ENCODE measurements at places on chromosomes 2 and 18. TPM values are rescaled to one million over a fixed set of nuclear protein-coding genes. Genes with fewer than 3 reads are reported as not detected.

C1GALT1C1L gene
- polyA plus RNA-seq = not detected

KLHL29 gene
- polyA plus RNA-seq = 0.95 TPM

ACMSD gene
- not detected for polyA plus RNA-seq

SMAD2 gene
- polyA plus RNA-seq = 28.2 TPM

CPLX4 gene
- not detected for polyA plus RNA-seq

RGPD4 gene
- not detected for polyA plus RNA-seq

ECEL1 gene
- not detected for polyA plus RNA-seq

DNA sequence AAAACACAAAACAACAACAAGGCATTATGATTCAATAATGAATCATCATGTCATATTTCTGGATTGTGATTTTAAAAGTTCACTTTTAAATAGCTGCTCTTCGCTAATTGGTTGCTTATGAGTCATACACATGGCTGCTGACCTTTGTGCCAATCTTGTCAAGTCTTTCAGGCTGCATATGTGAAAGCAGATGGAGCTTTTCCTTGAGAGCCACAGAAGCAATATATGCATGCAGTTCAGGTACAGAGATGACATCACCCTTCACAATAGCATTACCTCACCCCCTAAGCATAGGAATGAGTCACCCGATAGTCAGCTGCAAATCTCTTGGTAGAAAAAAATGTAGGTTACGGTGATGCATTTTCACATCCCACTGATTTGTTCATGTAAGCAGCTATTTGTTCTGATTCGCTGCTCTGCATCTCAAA, 27.2 kb downstream of the EIF2AK3 start:
- peak; percentile 94 for DNase-seq
- H3K27me3 ChIP-seq = no peaks in the 10 kb centered on the region
- peak overlapping the region; percentile 55 for H3K4me3 ChIP-seq
- peaks cover 88% of the 10 kb centered on the region for H3K4me1 ChIP-seq

DNA sequence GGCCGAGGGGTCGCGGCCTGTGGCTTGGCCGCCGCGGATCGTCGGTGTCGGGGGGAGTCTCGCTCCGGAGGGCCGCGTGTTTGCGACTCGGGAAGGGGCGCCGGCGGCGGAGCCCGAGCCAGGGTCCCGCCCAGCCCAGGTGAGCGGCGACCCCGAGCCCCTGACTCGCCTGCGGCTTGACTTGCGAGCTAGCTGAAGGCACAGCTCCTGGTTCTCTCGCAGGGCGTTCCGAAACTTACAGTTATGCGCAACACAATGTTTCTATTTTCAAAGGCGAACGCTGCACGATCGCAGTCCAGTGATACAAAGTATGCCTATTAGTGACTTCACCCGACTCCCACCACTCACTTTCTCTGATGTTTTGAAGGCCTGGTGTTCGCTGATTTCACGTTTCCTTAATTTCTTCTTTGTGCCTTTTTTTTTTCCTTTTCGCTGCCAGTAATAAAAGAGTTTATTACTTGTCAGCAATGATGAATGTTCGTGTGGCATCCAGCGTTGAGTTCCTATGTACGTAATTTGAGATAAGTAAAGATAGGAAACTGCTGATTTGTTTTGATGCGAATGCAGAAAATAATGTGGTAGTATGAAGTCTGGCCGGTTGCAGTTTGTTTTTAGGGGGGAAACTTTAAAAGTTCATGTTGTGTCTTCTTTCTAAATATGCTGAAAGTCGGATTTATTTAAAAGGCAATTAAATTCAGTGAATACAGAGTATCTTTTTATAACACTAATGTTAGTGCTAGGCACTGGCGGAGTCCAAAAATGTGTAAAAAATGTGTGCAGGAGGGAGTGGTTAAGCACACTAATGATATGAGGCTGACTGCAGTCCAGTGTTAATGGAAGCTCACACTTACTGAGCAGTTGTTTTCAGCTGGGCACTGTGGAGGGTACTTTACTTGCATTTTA, 706 bp downstream of the UBXN2A start:
- peaks cover 12% of the 10 kb centered on the region for H3K4me1 ChIP-seq
- H3K27ac ChIP-seq = peak overlapping the region; percentile 72
- no peaks in the 10 kb centered on the region for H3K27me3 ChIP-seq
- no peak for DNase-seq
- peak overlapping the region; percentile 80 for H3K4me3 ChIP-seq

- no peaks in the 10 kb centered on the region for H3K27me3 ChIP-seq
- DNase-seq = no peak
- no peak overlapping the region for H3K27ac ChIP-seq
- no peaks in the 10 kb centered on the region for H3K4me1 ChIP-seq
- no peaks in the 10 kb centered on the region for H3K36me3 ChIP-seq
Measured at GRCh38 chr2:217616936-217617335, 385.9 kb downstream of the TNS1 start.

DNA sequence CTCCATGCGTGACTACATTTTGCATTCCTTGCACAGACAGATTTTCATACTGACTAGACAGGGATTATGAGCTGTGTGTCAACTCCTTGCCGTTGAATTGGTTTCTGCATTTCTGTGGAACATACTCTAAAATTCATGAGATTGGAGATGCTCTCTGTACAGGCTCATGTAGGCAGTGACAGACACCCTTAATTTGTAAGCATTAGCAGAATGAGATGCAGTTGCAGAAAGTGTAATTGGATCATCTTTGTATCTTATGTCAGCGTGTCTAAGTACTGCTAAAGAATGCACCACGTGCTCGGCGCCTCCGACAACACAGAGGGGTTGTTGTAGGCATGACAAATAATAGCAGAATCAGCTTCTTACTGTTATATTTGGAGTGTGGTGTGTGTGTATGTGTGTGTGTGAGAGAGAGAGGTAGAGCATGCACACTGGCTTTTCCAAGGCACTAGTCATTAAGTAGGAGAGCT, 212.4 kb downstream of the CMPK2 start:
- no peak for DNase-seq
- no peak overlapping the region for H3K4me3 ChIP-seq
- no peaks in the 10 kb centered on the region for H3K27me3 ChIP-seq
- no peak overlapping the region for H3K27ac ChIP-seq

DNA sequence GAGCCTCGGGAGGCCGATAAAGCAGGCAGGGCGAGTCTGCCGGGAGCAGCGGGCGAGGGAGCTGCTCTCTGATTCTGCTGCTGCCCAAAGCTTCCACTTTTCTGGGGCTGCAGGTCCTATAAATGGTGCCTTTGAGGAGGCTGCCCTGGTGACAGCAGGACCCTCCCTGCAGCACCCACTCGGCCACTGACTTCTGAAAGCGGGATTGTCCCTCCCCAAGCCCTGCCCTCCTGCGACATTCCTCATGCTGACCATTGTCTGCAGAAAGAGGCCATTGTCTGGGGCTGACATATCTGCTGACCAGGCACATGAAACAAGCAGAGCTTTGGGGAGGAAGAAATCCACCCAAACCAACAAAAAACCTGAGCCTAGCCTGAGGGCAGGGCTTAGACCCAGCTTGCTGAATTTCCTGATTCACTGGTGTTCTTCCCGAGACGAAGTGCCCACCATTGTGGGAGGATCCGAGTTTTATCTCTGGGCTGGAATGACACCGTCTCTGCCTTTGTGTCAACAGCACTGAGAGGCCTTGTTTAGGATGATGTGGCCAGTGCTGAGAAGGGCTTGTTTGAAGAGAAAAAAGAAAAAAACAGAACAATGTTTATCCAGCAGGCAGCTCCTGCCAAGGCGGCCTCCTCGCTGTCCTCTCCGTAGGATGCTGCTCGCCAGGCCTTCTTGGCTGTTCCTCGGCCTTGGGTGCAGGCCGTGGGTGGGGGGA, 129.7 kb downstream of the MYCN start:
- H3K27ac ChIP-seq = no peak overlapping the region
- DNase-seq = no peak
- H3K36me3 ChIP-seq = no peaks in the 10 kb centered on the region
- H3K4me1 ChIP-seq = no peaks in the 10 kb centered on the region

DNA sequence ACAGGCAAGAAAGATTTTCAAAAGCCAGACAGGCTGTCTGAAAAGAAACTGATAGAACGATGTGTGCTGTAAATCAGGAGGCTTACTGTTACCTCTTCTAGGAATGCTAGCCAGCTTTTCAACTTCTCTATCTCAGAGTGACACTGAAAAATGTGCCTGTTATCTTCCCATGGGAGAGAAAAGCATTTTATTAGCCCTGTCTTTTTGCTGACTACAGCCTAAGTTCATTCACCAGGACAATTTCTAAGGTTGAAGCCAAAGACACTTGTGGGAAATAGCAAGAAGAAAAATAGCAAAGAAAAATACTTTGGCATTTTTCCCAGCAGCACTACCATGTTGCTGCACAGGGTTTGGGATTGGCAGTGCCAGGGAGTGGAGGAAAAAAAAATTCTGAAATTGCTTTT, 34.0 kb downstream of the ABCB11 start:
- H3K27me3 ChIP-seq = no peaks in the 10 kb centered on the region
- no peak overlapping the region for H3K27ac ChIP-seq
- no peak overlapping the region for H3K4me3 ChIP-seq

- peaks cover 10% of the 10 kb centered on the region for H3K27me3 ChIP-seq
Measured at GRCh38 chr2:72888438-72889202, 1.4 kb downstream of the SPR start.

GRCh38 chr18:22521026-22521707, 103.5 kb upstream of the CTAGE1 start:
- H3K27me3 ChIP-seq = no peaks in the 10 kb centered on the region
- H3K4me1 ChIP-seq = no peaks in the 10 kb centered on the region
- no peaks in the 10 kb centered on the region for H3K36me3 ChIP-seq
- H3K27ac ChIP-seq = no peak overlapping the region
- no peak overlapping the region for H3K4me3 ChIP-seq
- no peak for DNase-seq

- no peaks in the 10 kb centered on the region for H3K27me3 ChIP-seq
- no peak for DNase-seq
- H3K27ac ChIP-seq = no peak overlapping the region
- peaks cover 10% of the 10 kb centered on the region for H3K4me1 ChIP-seq
Measured at GRCh38 chr18:26233208-26233607, 7.0 kb downstream of the TAF4B start.

- H3K27ac ChIP-seq = no peak overlapping the region
- H3K27me3 ChIP-seq = peaks cover 4% of the 10 kb centered on the region
- DNase-seq = no peak
- no peaks in the 10 kb centered on the region for H3K4me1 ChIP-seq
- H3K36me3 ChIP-seq = no peaks in the 10 kb centered on the region
- H3K4me3 ChIP-seq = no peak overlapping the region
Measured at GRCh38 chr18:48985161-48985560, 34.4 kb upstream of the SMAD7 start.

GRCh38 chr18:50709193-50709592, 110.6 kb downstream of the MRO start:
- H3K4me1 ChIP-seq = no peaks in the 10 kb centered on the region
- no peaks in the 10 kb centered on the region for H3K27me3 ChIP-seq
- no peaks in the 10 kb centered on the region for H3K36me3 ChIP-seq

DNA sequence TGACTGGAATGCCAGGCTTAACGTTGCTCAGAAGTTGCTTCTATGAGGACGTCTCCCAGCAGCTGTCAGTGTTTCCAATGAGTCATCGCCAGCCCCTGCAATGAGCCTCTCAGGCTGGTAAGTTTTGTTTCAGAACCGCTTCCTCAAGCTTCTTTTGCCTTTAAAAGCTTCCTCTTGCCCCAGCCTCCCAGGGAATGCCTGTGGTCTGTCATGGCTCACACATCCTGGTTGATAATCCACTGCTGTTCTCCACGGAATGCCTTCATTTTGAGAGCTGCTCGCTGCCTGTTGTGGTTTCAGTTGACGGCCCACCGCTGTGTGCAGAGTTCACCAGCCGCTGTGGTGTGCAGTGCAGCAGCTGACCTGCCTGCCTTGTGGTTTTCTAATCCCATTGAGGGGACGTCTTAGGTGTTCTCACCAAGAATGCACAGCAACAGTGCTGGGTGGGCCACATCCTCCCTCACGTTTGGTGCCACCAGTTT, 96.4 kb downstream of the RTP5 start:
- no peaks in the 10 kb centered on the region for H3K27me3 ChIP-seq
- H3K27ac ChIP-seq = peak overlapping the region; percentile 74
- H3K4me1 ChIP-seq = peaks cover 62% of the 10 kb centered on the region
- no peak overlapping the region for H3K4me3 ChIP-seq
- H3K36me3 ChIP-seq = no peaks in the 10 kb centered on the region
- DNase-seq = peak; percentile 79

DNA sequence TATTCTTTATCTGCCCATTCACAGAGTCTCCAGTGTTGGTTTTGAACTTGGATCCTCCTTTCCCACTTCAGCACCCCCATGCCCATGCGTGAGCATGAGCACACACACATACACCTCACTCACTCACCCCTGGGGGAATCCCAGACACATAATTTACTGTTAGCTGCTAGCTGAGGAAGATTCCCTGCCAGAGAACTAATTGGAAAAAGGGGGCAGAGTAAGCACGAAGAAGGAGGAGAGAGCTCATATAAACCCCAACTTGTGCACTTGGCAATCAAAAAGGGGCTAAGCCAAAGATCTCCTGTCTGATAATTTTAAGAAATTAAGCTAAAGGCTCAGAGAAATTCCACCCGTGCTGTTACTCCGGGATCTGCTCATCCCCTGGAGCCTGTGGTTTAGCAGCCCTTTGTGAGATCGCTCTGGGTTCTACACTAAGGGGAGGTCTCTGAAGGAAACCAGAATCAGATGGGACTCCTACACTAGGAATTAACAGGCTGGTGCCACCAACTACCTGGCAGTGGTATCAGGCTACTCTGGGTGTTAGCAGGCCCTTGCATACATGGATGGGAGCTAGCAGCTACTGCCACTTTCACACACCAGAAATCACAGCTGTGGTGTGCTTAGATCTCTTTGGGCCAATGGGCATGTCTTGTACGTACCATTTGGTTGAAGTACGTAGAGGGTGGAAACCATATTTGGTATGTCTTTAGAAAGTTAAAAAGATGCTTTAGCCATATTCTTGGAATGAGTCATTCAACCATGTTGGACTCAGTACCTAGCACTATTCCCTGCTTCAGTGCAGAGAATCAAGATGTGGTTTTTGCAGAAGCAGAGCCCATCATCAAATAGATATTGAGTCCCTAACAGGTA, 95.6 kb upstream of the SLC14A2 start:
- no peak overlapping the region for H3K27ac ChIP-seq
- DNase-seq = no peak
- H3K27me3 ChIP-seq = no peaks in the 10 kb centered on the region
- H3K36me3 ChIP-seq = no peaks in the 10 kb centered on the region

DNA sequence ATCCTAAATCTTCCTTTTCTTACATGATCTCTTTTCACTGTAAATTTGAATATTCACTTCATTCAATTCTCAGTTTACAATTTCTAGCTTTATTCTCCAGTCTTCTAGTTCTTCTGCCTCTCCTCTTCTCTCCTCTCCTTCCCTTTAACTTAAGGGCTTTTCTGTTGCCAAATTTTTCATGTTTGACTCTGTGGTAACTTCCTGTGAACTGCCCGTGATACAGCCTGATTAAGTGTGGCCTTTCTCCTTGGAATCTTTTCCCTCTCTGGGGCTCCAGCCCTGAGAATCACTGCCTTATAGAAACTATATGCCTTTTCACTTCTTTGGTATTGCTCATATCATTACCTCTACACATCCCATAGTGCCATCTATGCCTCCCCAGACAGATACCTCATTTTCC, 1923.8 kb upstream of the CELF4 start:
- H3K4me1 ChIP-seq = no peaks in the 10 kb centered on the region
- no peaks in the 10 kb centered on the region for H3K36me3 ChIP-seq
- H3K27me3 ChIP-seq = no peaks in the 10 kb centered on the region
- H3K4me3 ChIP-seq = no peak overlapping the region
- DNase-seq = no peak

GRCh38 chr2:227374158-227374557, 4.9 kb downstream of the TM4SF20 start:
- H3K4me1 ChIP-seq = no peaks in the 10 kb centered on the region
- no peaks in the 10 kb centered on the region for H3K36me3 ChIP-seq
- no peaks in the 10 kb centered on the region for H3K27me3 ChIP-seq
- DNase-seq = no peak
- no peak overlapping the region for H3K27ac ChIP-seq
- H3K4me3 ChIP-seq = no peak overlapping the region

GRCh38 chr2:145685383-145686050, 1165.6 kb upstream of the ZEB2 start:
- no peak overlapping the region for H3K4me3 ChIP-seq
- no peaks in the 10 kb centered on the region for H3K27me3 ChIP-seq
- peaks cover 9% of the 10 kb centered on the region for H3K4me1 ChIP-seq
- H3K27ac ChIP-seq = no peak overlapping the region
- DNase-seq = no peak

All from B cell (primary cell).